ENCODE measurements at places on chromosomes 1 and 21.

- DNase-seq, result peak; percentile 76
Observed at GRCh38 chr1:231603598-231604275, 22.9 kb upstream of the DISC1 start.

DNA sequence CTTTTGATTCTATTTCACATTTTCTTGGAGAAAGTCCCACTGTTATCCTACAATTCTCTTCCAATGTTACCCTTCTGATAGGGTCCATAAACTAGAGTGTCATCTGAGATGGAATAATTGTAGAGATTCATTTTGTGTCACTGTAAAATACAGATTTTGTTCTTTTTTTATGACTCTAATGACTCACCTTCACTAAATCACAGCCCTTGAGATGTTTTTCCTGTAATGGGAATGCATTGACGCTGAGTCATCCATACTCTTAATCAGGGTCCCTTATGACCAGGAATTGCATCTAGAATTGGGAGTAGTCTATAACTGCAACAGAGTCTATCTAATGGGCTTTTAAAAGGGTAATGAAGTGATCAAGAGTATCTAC is 315.5 kb downstream of the TGFB2 start:
- no peak for DNase-seq

DNA sequence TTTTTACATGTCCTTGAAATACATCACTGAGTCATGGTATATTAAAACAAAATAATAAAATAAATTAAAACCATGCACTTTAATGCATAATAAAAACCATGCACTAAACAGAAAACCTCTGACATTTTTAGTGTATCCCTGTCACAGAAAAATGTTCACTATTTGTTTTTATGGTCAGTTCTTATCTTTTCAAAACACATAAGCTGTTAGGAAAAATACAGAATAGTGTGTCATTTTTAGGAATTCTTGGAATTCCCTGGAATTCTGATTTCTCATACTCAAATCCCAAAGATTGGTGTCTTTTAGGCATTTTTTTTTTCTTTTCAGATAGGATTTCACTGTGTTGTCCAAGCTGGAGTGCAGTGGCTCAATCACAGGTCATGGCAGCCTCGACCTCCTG is 25.1 kb upstream of the TINAGL1 start:
- no peak for DNase-seq

GRCh38 chr1:189786761-189787160 is 690.9 kb downstream of the BRINP3 start:
- DNase-seq, result no peak

GRCh38 chr21:35430260-35430659 is 381.2 kb upstream of the RUNX1 start:
- DNase-seq, result no peak

Data from AML-193 (cell line).